ENCODE measurements at places on chromosomes 4 and X. TPM values are rescaled to one million over a fixed set of nuclear protein-coding genes. Genes with fewer than 3 reads are reported as not detected.
A peak's percentile ranks its signal among the peaks of the same experiment; 100 is the strongest.

GRCh38 chr4:37054531-37055077 lies 189.9 kb upstream of the NWD2 start:
- H3K27me3 ChIP-seq, result no peaks in the 10 kb centered on the region
- H3K27ac ChIP-seq, result no peak overlapping the region
- no peaks in the 10 kb centered on the region for H3K36me3 ChIP-seq

GRCh38 chr4:92969650-92970379 lies 666.0 kb downstream of the GRID2 start:
- H3K36me3 ChIP-seq, result no peaks in the 10 kb centered on the region
- no peak overlapping the region for H3K27ac ChIP-seq
- H3K4me3 ChIP-seq, result no peak overlapping the region
- H3K4me1 ChIP-seq, result no peaks in the 10 kb centered on the region

GRCh38 chr4:2954358-2955185 lies 8.6 kb downstream of the NOP14 start:
- H3K27ac ChIP-seq, result no peak overlapping the region
- H3K4me1 ChIP-seq, result peaks cover 10% of the 10 kb centered on the region
- H3K36me3 ChIP-seq, result peaks cover 85% of the 10 kb centered on the region
- DNase-seq, result no peak
- H3K4me3 ChIP-seq, result no peak overlapping the region

DNA sequence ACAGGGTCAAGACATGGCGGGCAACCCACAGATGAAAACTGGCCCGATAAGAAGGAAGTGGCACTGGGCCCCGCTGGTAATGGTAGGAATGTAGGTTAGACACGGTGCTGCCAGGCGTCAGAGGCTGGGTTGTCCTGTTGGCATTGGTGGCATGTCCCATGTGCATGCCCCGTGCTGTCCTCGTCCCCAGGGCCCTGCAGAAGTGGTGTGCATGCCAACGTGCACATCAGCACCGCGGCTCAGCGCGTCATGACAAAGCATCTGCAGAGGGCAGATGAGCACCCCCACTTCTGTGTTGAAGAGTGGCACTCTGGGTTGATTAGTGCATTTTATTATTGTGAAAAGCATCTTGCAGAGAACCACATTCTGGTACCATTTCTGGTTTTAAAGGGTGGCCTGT lies 35.6 kb downstream of the NELFA start:
- no peak for DNase-seq
- H3K36me3 ChIP-seq, result peaks cover 77% of the 10 kb centered on the region
- H3K4me1 ChIP-seq, result peaks cover 7% of the 10 kb centered on the region
- no peaks in the 10 kb centered on the region for H3K27me3 ChIP-seq

AKAP4 gene
- total RNA-seq, result not detected

GRCh38 chr4:84535901-84536300 lies 36.8 kb upstream of the NKX6-1 start:
- H3K27me3 ChIP-seq, result no peaks in the 10 kb centered on the region
- peaks cover under 1% of the 10 kb centered on the region for H3K36me3 ChIP-seq
- DNase-seq, result no peak
- H3K27ac ChIP-seq, result no peak overlapping the region
- no peak overlapping the region for H3K4me3 ChIP-seq

GRCh38 chr4:123380728-123381716 lies 15.6 kb upstream of the SPRY1 start:
- H3K36me3 ChIP-seq, result no peaks in the 10 kb centered on the region
- no peak for DNase-seq
- H3K4me3 ChIP-seq, result no peak overlapping the region
- no peaks in the 10 kb centered on the region for H3K27me3 ChIP-seq
- H3K4me1 ChIP-seq, result no peaks in the 10 kb centered on the region

DNA sequence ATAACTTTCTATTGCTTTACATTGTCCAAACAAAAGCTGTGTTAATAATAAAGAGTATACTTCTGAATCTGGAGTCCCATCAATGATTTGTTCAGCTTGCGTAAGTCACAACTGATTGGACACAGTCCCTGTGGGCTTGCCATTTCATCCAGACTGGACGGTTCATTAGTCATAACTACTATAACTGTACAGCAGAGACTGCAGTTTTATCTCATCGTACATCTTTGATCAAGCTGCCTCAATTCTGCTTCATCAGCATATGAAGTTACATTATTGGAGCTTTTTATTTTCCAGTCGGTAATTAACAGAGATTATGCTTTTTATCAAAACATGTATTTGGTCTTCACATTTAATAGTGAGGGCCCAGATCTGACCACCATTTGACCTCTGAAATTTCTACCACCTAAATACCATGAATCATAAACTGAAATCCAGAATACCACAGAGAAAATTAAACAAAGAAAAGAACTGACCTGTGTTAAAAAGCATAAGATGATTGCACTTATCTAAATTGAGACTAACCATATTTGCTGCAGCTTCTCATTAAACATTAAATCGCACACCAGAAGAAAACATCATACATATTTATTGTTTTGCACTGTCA lies 12.5 kb upstream of the MAB21L2 start:
- DNase-seq, result no peak
- no peak overlapping the region for H3K4me3 ChIP-seq
- H3K27ac ChIP-seq, result no peak overlapping the region
- no peaks in the 10 kb centered on the region for H3K27me3 ChIP-seq

MCTS1 gene
- total RNA-seq, result 30.0 TPM

- H3K4me3 ChIP-seq, result no peak overlapping the region
- DNase-seq, result no peak
- H3K36me3 ChIP-seq, result no peaks in the 10 kb centered on the region
- peaks cover 16% of the 10 kb centered on the region for H3K4me1 ChIP-seq
- no peaks in the 10 kb centered on the region for H3K27me3 ChIP-seq
- no peak overlapping the region for H3K27ac ChIP-seq
Observed at GRCh38 chr4:186684889-186685309, 38.8 kb downstream of the FAT1 start.

MAGEA2B gene
- total RNA-seq, result not detected

- H3K36me3 ChIP-seq, result no peaks in the 10 kb centered on the region
- H3K27me3 ChIP-seq, result no peaks in the 10 kb centered on the region
- H3K4me3 ChIP-seq, result no peak overlapping the region
- DNase-seq, result no peak
- H3K4me1 ChIP-seq, result no peaks in the 10 kb centered on the region
Observed at GRCh38 chr4:138487670-138488069, 245.5 kb upstream of the SLC7A11 start.

DNA sequence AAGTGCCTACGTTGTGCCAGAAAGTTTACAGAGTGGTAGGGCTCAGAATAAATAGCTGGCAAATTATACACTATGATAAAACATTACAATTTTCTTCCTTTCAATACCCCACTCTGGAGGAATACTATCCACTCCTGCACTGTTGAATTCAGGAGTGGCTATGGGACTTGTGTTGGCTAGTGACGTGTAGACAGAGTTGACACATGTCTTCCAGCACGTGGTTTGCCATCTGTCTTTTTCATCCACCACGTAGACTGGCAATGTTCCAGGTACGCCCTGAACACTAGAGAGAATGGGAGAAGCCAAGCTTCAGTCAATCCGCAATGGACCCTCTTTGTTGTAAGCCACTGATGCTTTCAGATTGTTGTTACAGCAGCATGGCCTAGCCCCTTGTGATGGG lies 168.8 kb upstream of the RBPJ start:
- no peak for DNase-seq
- no peaks in the 10 kb centered on the region for H3K4me1 ChIP-seq
- no peaks in the 10 kb centered on the region for H3K27me3 ChIP-seq
- no peaks in the 10 kb centered on the region for H3K36me3 ChIP-seq
- no peak overlapping the region for H3K27ac ChIP-seq

DNA sequence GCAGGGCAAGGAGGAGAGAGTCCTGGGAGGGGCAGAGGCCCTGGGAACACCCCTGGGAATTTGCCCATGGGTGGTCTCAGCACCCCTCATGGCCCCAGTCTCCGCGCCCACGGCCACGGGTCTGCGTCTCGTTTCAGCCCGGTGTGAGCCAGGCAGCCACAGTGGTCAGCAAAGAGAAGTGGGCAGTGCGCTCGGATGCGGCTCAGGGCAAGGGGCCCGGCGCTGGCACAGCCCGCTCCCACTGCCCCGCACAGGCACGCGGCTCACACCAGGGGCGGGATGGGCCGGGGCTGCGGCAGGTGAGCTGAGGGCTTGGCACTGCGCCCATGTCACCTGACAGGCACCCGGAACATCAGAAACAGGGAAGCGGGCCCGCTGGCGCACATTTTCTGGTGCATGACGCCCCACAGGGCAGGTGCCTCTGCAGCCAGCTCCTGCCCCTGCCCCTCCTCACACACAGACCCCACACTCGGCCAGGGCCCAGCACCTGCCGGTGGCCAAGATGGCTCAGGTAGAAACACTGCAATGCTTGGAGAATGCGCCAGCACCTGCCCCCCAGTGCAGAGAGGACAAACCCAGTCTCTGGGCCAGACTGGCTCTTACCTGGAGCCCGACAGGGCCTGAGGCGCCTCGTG lies 41.9 kb upstream of the MXD4 start:
- H3K4me3 ChIP-seq, result no peak overlapping the region
- H3K27ac ChIP-seq, result no peak overlapping the region
- H3K4me1 ChIP-seq, result no peaks in the 10 kb centered on the region
- H3K36me3 ChIP-seq, result no peaks in the 10 kb centered on the region
- DNase-seq, result no peak

- no peak for DNase-seq
- no peaks in the 10 kb centered on the region for H3K27me3 ChIP-seq
- no peak overlapping the region for H3K4me3 ChIP-seq
- no peak overlapping the region for H3K27ac ChIP-seq
- no peaks in the 10 kb centered on the region for H3K36me3 ChIP-seq
Observed at GRCh38 chr4:25058796-25059195, 28.1 kb upstream of the LGI2 start.

DNA sequence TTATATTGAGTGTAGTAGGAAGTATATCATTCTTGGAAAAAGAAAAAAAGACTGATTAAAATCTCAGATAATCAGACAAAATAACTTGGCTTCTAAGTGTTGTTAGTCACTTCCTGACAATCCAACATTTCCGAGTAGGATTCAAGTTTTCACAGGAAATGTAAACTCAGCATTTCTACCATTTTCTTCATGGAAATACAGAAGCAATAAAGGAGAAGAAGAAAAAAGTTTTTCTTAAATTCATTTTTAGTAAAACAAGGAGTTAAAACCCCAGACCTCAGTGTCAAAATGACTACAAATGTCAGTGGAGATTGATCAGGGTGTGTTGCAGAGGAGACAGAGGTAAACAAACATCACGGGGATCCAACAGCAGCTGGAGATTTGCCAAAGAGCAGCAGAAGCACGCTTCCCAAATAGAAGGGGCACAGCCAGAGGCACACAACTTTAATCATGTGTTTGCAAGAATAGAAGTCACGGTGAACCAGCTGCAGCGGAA lies 129.3 kb upstream of the FAM9B start:
- no peaks in the 10 kb centered on the region for H3K4me1 ChIP-seq
- no peak overlapping the region for H3K4me3 ChIP-seq
- H3K27ac ChIP-seq, result no peak overlapping the region
- DNase-seq, result no peak
- no peaks in the 10 kb centered on the region for H3K36me3 ChIP-seq

- no peak overlapping the region for H3K4me3 ChIP-seq
- H3K36me3 ChIP-seq, result no peaks in the 10 kb centered on the region
- H3K27ac ChIP-seq, result no peak overlapping the region
- no peaks in the 10 kb centered on the region for H3K4me1 ChIP-seq
- DNase-seq, result no peak
- H3K27me3 ChIP-seq, result no peaks in the 10 kb centered on the region
Observed at GRCh38 chr4:83724485-83725335, 188.8 kb downstream of the GPAT3 start.

GRCh38 chr4:6815029-6815836 lies 32.7 kb downstream of the KIAA0232 start:
- no peaks in the 10 kb centered on the region for H3K36me3 ChIP-seq
- H3K4me1 ChIP-seq, result peaks cover 4% of the 10 kb centered on the region
- DNase-seq, result no peak
- no peaks in the 10 kb centered on the region for H3K27me3 ChIP-seq

GRCh38 chrX:70901465-70901864 lies 7.0 kb downstream of the TEX11 start:
- H3K27ac ChIP-seq, result no peak overlapping the region
- no peak overlapping the region for H3K4me3 ChIP-seq
- no peaks in the 10 kb centered on the region for H3K4me1 ChIP-seq

DNA sequence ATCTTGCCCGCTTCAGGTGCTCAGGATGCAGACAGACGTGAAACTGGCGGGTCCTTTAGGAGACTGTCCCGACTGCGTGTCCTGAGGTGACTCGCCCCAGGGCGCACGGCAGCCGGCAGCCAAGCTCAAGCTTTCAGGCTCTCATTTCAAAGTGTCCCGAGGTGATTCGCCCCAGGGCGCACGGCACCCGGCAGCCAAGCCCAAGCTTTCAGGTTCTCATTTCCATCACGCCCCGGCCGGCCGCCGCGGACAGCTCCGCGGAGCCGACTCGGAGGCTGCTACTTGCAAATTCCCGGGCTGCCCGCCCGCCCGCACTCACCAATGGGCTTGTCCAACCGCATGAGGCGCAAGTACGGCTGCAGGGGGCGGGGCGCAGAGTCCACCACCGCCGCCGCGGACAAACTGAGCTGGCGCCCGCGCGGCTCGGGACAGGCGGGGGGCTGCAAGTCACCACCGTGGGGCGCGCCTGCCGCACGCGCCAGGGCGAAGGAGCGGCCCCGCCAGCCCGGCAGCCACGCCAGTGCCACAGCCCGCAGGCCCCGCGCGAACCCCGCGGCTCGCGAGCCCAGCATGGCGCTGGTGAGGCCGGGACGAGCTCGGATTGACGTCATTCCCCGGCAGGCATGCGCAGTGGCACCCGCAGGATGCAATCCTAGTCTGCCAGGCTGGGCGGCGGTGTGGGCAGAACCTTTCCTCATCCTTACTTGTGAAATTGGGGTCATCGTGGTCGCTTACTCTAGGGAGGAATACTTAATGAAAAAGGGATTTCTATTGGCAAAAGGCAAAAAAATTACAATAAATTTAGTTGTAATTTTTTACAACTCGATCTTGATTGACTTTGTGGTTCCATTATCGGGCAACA lies at the start of gene COQ2:
TSS of gene COQ2 (minus strand) at position 606 of the 862 bp plus-strand sequence. CDS start at position 572, 34 bp downstream.
- H3K27me3 ChIP-seq, result no peaks in the 10 kb centered on the region
- peak within 1 kb of the TSS; percentile 58 for H3K4me3 ChIP-seq
- peaks cover 22% of the 10 kb centered on the region for H3K4me1 ChIP-seq
- H3K27ac ChIP-seq, result peak within 1 kb of the TSS; percentile 92

DNA sequence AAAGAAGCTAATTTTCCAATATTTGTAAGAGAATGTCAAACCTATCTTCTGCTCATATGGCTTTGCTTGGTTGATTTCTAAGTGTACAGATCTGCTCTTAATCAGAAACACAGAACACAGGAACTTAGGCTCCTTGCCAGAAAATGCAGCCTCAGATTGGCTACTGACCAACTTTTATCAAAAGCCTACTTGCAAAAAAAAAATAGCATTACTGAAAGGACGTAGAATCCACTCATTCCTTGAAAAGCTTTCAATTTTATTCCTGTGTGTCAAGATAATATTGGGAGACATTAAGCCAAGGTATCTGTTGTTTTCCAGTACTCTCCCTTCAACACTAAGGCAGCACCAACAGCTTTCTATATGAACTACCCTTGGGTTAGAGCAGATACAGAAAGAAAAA lies 127.6 kb upstream of the INTU start:
- H3K27me3 ChIP-seq, result no peaks in the 10 kb centered on the region
- no peak for DNase-seq
- no peak overlapping the region for H3K4me3 ChIP-seq

COL25A1 gene
- 0.35 TPM for total RNA-seq

- no peaks in the 10 kb centered on the region for H3K27me3 ChIP-seq
- H3K4me1 ChIP-seq, result no peaks in the 10 kb centered on the region
- no peaks in the 10 kb centered on the region for H3K36me3 ChIP-seq
- DNase-seq, result no peak
Observed at GRCh38 chrX:140664939-140665338, 44.6 kb upstream of the LINC00632 start.

Data from lower lobe of right lung (tissue), 2 donors.